Activated T-cell treated with anti-CD3 and anti-CD28 coated beads for 1 hour (primary cell): ENCODE measurements at places on chromosomes 4 and X.

DNA sequence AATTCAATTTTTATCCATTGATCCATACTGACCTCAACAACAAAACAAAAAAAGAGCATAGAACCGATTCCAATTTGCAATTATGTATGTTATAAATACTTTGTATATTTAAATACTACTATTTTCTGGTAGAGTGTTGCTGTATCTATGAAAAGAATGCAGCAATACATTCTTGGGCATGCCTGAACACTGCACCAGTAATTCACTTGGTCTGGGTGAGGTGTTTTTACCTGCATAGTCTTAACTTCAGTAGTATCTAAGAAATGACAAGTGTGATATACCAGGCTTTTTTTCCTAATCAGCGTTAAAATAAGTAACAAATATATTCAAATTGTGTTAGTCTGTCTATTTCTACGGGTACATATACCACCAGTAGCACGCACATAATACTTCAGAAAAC is 120.2 kb downstream of the KLHL13 start:
- no peak for DNase-seq

- DNase-seq, result no peak
These were observed 64.2 kb downstream of the SHOX start for GRCh38 chrX:694800-695199.

- DNase-seq, result no peak
These were observed 107.1 kb upstream of the ATP6AP2 start for GRCh38 chrX:40473460-40474204.

DNA sequence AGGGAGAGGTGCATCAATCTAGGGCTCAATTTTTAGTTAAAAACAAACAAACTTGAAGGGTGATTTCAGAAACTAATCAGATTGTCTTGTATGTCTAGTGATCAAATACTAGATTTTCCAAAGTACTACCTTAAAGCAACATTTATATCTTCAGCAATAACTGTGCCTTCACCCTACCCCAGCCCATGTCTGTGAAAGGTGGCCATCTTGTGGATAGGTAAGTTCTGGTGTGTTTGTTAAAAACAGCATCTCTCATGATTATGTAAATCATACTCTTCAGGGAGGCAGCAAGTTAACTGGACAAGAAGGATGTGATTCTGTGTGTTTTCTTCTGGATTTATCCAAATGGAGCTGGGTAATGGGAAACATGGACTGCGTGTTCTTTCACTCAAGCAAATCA is 81.4 kb upstream of the ACSL1 start:
- DNase-seq, result no peak
